Stimulated activated CD8-positive, alpha-beta memory T cell treated with anti-CD3 and anti-CD28 coated beads, Interleukin-12 subunit alpha, Interleukin-12 subunit beta, amount 100 ng/mL, for 1 hour (primary cell): ENCODE measurements at places on chromosomes 2 and 18.

DNA sequence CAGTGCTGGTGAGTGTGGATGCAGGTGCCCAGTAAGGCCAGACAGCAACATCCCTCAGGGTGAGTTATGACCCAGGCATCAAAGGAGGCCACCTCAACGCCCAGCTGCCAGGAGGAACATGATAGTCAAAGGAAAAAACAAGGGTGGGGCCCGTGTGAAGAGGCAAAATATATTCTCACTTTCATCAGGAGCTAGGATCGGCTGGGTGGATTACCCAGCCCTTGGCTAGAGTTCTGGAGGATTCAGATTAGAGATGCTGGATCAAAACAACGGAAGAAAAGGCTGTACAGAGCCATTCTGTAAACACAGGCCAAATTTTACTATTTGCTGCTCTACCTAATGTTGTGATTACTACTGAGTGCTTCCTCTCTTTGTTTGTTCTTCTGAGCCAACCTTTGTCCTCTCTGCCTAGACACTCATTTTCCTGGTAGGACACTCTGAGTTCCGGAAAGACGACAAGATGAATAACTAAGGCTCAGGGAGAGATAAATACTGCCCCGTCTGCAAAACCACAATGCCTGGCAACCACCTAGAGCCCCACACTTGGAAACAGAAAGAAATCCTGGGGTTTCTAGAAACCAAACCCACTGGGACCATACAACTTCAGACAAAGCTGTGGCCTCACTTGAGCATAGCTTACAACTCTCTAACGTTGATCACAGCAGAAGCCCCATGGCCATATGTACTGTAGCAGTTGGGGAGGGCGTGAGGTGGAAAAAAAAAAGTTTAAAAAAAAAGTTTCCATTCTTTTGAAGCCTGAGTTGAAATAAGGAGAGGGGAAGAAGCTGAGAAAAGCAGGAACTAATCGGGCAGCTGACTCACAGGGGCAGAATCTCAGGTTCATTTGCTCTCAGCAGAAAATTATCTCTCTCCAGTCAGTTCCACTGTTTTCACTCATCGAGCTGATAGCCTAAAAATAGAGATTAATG, 17.8 kb upstream of the PMAIP1 start:
- no peak for DNase-seq

DNA sequence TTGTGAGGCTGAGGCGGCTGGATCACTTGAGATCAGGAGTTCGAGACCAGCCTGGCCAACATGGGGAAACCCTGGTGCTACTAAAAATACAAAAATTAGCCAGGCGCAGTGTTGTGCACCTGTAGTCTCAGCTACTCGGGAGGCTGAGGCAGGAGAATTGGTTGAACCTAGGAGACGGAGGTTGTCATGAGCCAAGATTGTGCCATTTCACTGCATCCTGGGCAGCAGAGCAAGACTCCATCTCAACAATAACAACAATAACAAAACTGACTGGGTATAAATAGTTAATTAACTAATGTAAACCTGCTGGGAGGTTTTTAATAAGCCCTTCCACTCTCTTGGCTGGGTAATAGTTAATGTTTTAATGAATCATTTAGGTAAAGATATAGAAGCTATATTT, 7.8 kb downstream of the SULT6B1 start:
- DNase-seq, result no peak

GRCh38 chr2:69491864-69492263, 54.6 kb upstream of the NFU1 start:
- no peak for DNase-seq

- no peak for DNase-seq
Measured at GRCh38 chr2:215635788-215636139, 199.9 kb upstream of the FN1 start.

- DNase-seq, result no peak
Measured at GRCh38 chr18:24373328-24373727, 24.3 kb downstream of the OSBPL1A start.

GRCh38 chr2:164014068-164014731, 278.4 kb upstream of the FIGN start:
- DNase-seq, result no peak

- DNase-seq, result no peak
Measured at GRCh38 chr2:168740360-168740759, 62.1 kb upstream of the NOSTRIN start.

DNA sequence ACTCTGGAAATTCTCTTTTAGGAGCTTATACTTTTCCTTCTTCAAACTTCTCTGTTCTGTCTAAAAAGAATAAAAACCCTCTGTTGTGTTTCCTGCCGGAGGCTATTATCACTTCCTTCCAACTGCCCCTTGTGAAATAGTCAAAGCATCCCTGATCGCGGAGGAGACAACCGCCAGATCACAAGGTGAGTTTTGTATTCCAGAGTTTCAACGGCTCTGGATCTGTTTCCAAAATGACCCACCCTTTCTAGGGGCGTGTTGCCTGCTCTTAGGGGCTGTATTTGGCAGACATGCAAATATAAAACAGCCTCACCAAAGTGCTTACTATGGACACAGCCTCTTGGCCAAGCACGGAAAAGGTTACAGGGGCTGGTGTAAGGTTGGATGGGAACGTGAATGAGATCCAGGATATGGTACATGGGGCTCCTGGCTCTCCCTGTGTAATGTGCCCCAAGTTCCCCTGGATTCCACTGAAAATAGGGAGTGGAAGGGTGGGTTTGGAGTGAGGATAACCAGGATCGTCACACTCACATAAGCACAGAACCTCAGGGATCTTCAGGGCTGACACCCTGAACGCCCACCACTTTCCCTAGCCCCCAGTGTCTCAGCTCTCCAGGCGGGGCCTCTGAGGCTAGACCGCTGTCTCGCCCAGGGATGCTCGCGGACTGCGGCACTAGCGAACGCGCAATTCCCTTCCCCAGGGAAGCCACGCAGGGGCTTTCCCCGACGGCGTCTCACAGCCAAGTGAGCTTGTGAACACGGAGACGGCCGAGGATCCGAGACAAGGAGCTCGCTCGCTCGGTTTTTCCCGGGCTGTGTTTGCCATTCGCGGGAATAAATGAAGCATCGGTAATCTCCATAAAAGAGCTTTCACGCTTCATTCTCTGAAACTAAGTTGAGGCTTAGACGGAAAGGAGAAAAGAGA, 14.4 kb downstream of the EN1 start:
- DNase-seq, result no peak

- no peak for DNase-seq
Measured at GRCh38 chr2:179275253-179276012, 10.8 kb upstream of the SESTD1 start.

DNA sequence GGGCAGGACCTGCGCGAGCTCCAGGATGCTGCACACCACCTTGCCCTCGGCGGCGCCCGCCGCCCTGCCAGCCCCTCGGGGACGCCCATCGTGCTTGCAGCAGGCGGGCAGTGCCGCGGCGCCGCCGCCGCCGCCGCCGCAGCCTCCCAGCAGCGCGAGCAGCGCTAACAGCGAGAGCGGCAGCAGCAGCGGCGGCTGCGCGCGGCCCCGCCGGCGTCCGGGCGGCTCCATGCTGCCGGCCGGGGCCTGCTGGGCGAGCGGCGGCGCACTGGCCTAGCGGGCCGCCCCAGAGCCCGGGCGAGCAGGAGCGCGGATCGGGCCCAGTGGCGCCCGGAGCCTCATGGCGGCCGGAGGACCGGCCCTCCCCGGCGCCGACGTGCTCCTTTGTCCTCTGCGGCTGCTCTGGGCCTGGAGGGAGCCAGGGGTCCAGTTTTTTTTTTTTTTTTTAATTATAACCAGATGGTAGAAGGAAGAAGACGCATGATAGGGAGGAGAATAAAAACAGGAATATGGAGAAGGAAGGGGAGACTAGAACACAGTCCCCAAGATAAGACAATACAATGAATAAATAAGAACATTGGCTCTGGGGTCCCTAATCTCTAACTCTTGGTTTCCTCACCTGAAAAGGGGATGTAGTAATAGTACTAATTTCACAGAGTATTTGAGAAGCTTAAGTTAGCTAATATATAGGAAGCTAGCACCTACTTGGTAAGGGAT, 17.1 kb upstream of the ANKRD62 start:
- DNase-seq, result no peak

- DNase-seq, result no peak
Measured at GRCh38 chr2:64124571-64124970, 19.6 kb downstream of the PELI1 start.
